ENCODE measurements at places on chromosomes 1 and 21.
A peak's percentile ranks its signal among the peaks of the same experiment; 100 is the strongest.

- DNase-seq, result no peak
Measured at GRCh38 chr1:230711245-230711644, 2.7 kb downstream of the AGT start.

DNA sequence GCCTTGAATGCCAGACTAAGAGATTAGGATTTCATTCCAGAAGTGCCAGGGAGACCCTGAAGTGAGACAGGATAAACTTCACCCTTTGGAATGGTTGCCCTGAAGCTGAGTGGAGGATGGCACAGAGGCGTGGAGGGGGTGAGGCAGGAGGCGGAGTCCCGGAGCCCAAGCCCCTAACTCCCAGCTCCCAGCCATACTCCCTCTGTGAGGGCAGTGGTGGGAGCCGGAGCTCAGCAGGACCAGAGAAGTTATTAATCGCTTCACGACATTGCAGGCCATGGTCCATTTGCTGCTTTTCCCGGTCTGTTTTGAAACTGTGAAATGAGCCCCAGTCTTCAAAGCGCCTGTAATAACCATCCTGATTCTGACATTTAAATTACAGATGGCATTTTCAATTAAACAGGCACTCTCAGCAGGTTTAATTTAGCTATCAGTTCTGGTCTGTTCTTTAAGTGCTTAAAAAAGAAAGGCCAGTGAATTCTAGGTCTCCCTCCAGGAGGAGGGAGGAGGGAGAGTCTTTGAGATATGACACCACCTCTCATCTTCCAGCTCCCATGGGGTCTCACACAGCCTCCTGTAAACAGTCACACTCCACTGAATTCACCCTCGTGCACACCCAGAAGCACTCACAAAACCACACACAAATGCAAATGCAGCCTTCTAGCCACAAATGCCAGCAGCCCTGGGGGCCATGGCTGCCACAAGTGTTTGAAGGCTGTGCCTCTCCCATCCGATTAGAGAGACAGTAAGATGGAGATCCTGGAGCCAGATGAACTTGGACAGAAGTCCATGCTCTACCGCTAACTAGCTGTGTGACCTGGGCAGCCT is 19.6 kb downstream of the FBXO2 start:
- no peak for DNase-seq

GRCh38 chr1:10495952-10496351 is 21.2 kb downstream of the PEX14 start:
- no peak for DNase-seq

- peak; percentile 28 for DNase-seq
Measured at GRCh38 chr1:226064816-226065248, 2.3 kb downstream of the H3-3A start.

- DNase-seq, result no peak
Measured at GRCh38 chr1:165612062-165612461, 19.0 kb upstream of the MGST3 start.

- DNase-seq, result no peak
Measured at GRCh38 chr1:167938080-167938636, 1.3 kb upstream of the MPC2 start.

- no peak for DNase-seq
Measured at GRCh38 chr1:235758931-235759330, 107.8 kb downstream of the LYST start.

- DNase-seq, result no peak
Measured at GRCh38 chr1:23496490-23497181, 12.7 kb upstream of the ASAP3 start.
